T-helper 1 cell treated with Interleukin-12 subunit alpha and Interleukin-12 subunit beta and Interleukin-4 antibody, amounts not matched to agents 30 ng/mL and 1 ng/mL, for 36 hours (primary cell): ENCODE measurements at places on chromosomes 6 and 20. TPM values are rescaled to one million over a fixed set of nuclear protein-coding genes. Genes with fewer than 3 reads are reported as not detected.

F13A1 gene
- total RNA-seq: not detected in 2 replicates

SIRPD gene
- 0.29 and 0.39 TPM in 2 replicates for total RNA-seq

PTPRT gene
- not detected in 2 replicates for total RNA-seq

C4B gene
- 4.2 and 4.6 TPM in 2 replicates for total RNA-seq

OR2B6 gene
- total RNA-seq: not detected in 2 replicates

OPRM1 gene
- total RNA-seq: not detected in 2 replicates

SLC35F1 gene
- not detected in 2 replicates for total RNA-seq

OLIG3 gene
- total RNA-seq: 0.10 and 0.17 TPM in 2 replicates

ALDH8A1 gene
- total RNA-seq: 2.8 and 4.5 TPM in 2 replicates
